NCI-H446 (cell line): ENCODE measurements at places on chromosomes 1 and 21.

GRCh38 chr1:117919376-117919775 is 10.0 kb downstream of the GDAP2 start:
- DNase-seq: no peak

DNA sequence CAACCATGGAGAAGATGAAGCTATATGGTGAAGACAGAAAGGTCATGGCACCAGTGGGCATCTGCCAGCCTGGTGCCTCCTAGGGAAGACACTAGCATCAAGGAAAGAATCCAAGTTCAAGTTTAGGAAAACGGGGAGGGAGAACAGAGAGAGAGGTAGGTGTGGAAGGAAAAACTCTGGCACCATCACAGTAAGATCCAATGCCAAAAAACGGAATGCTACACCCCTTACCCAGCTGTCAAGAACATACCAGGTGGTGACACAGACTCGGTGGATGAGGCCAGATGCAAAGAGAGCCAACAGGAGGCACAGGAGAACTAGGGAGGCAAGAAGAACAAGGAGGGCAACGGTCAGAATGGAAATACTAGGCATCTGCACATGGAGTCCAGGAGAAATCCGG is 3.6 kb downstream of the KRTCAP2 start:
- no peak for DNase-seq

DNA sequence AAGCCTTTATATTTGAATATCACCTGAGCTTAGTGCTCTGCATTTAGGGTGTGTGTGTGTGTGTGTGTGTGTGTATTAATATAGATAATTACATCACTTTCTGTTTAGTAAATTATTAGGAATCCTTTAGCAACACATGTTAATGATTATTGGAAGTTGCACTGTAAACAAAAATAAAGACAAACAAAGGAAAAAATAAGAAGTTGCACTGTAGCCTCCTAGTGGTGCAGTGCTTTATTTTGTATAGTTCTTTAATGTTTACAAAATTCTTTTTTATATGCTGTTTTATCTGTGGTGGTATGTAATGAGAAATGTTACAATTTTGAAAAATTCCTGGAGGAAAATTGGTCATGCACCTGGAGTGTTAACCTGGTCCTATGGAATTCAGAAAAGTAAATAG is 69.2 kb downstream of the UBE4B start:
- no peak for DNase-seq

- no peak for DNase-seq
Observed at GRCh38 chr1:100773444-100773843, 53.9 kb downstream of the VCAM1 start.

GRCh38 chr1:25996966-25997827 is 666 bp downstream of the PAFAH2 start:
- no peak for DNase-seq

GRCh38 chr1:19310720-19311502 is 1.0 kb downstream of the AKR7A2 start:
- no peak for DNase-seq

- DNase-seq: peak; percentile 29
Observed at GRCh38 chr1:225480825-225481434, 53.1 kb upstream of the LBR start.

GRCh38 chr1:81044708-81045107 is 756.0 kb upstream of the ADGRL2 start:
- peak; percentile 52 for DNase-seq
